NCI-H226 (cell line): ENCODE measurements at places on chromosomes 3 and 15.

- no peak for DNase-seq
Measured at GRCh38 chr3:143552851-143553250, 295.4 kb downstream of the SLC9A9 start.

DNA sequence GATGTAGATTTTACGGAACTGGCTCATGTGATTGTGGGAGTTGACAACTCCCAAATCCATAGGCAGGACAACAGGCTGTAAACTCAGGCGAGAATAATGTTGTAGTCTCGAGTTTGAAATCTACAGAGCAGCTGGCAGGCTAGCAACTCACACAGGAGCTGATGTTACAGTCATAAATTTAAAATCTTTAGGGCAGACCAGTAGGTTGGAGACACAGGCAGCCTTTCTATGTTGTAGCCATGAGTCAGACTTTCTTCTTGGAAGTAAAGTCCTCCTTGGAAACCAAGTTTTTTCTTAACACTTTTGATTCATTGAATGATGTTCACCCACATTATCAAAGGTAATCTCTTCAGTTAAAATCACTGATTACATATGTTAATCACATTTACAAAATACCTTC, 89.1 kb upstream of the ALCAM start:
- DNase-seq: peak; percentile 63

DNA sequence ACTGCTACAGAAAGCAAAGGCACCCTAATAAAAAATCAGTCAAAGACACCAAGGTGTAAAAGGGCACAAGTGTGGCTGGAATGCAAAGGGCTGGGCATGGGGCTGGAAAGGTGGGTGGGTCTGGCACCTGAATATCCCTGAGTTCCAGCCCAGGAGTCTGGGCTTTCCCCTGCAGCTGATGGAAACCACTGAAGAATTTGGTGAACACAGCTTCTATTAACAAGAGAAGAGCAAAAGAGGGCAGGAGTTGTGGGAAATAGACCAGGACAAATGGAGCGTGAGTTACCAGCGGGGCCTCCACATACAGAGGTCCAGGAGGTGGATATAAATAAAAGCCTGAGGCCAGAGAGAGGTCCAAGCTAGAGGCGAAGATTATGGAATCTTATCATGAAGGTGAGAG, 45.1 kb upstream of the TPM1 start:
- DNase-seq: no peak

DNA sequence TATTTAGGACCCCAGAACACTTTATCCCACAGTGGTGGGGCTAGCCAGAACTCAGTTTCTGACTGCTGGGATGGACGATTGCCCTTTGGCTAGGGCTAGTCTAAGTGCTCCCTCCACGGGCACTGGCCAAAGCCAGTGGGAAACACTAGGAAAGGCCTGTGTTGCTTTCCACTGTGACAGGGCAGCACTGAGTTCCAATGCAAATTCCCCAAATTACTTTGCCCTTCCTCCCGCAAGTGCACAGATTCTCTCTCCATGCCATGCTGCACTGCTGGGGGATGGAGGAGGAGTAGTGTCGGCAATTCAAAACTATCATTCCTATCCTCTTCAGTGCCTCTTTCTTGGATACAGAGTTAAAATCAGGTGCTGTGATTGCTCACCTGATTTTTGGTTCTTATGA, 100.0 kb downstream of the SH3GL3 start:
- DNase-seq: no peak

GRCh38 chr3:99845331-99845730, 27.7 kb downstream of the CMSS1 start:
- no peak for DNase-seq

DNA sequence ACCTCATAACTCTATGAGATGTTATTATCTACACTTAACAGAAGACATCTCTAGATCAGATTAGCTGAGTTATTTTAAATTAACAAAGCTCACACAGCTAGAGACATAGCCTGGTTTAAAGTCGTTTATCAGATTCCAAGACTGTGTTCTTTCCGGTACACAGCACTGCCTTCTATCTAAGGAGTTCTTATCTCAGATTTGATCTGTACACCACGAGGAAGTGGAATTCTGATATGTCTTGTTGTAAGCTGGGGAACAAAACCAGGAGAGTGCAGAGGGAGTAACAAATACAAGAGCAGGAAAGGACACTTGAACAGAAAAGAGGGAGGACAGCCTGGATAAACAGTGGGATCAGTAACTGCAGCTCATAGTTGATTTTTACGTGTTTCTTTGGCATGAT, 61.7 kb upstream of the KCNMB2 start:
- DNase-seq: no peak

DNA sequence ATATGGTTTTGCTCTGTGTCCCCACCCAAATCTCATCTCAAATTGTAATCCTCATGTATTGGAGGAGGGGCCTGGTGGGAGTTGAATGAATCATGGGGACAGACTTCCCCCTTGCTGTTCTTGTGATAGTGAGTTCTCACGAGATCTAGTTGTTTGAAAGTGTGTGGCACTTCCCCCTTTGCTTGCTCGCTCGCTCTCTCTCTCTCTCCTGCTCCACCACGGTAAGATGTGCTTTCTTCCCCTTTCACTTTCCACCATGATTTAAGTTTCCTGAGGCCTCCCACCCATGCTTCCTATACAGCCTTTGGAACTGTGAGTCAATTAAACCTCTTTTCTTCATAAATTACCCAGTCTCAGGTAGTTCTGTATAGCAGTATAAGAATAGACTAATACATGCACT, 60.7 kb downstream of the GSK3B start:
- no peak for DNase-seq

DNA sequence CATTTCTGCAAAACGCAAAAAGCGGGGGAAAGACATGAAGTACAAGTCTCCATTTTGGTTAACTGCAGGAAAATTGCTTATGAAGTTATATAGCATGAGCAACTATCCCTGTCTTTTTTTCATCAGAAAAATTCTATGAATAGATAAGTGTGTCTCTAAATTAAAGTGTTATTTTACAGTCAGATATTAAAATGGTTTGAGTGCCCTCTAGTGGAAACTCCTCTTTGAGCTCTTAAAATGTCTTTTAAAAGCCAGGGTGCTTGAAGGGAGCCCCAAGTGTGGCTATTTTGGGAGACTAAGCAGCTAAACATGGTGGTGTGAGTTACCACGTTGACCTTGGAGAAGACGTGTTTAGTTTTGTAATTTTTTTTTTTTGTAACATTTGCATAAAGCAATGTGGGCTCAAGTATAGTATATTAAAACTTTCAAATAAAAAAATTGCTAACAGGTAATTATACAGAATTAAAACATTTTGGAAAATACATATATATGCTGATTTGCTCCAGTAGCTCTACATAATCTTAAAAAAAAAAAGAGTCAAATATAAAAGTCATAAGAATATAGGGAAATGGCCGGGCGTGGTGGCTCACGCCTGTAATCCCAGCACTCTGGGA, 77.2 kb downstream of the PPP2R3A start:
- DNase-seq: no peak

GRCh38 chr3:72889310-72890165, 1.7 kb downstream of the GXYLT2 start:
- no peak for DNase-seq

DNA sequence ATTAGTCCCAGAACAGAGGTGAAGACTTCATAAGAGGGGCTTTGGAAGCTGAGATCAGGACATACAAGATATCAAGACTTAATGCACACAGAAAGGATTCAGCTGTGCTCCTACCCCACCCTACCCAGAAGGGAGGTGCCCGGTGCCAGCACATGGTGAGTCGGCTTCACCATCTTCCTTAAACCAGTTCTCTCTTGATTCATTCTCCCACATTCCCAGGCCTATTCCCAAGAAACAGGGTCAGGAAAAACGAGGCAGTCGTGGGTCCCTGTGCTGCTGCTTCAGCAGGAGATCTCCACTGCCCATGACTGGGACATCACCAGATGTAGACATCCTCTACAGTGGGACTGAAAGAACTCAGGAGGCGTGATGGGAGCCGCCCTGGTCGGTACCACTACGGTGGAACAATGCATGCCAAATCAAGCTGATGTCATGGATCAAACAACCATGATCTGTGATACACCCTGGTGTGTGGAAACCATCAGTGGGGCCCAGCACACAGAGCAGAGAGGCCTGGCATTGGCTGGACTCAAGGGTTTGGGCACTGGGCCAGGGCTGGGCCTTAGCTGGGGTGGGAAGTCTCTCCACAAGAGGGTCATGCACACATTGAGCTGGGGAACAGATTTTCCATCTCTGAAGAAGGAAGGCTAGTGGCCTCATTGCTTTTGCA, 41.9 kb downstream of the CCDC12 start:
- DNase-seq: peak; percentile 93

- DNase-seq: peak; percentile 40
Measured at GRCh38 chr3:119637679-119638477, 22.5 kb downstream of the POPDC2 start.

GRCh38 chr3:75012791-75013331, 398.4 kb upstream of the CNTN3 start:
- no peak for DNase-seq

GRCh38 chr3:30864836-30865235, 29.6 kb downstream of the GADL1 start:
- no peak for DNase-seq

DNA sequence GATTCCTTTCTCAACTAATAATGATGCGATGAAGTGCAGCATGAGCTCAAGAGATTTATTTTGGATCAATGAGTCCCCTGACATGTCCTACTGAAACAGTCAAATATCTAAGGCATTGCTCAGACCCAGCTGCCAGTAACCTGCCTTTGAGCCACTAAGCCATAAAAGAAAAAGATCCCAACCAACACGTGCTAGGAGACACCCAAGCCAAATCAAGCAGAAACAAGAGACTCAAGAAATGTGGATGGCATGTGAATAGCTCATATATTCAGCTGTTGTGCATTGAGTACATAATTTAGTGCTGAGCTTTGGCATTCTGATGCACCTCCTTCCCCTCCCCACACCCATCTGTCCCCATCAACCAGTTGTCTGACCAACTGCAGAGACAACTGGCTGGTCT, 29.2 kb downstream of the GJD2 start:
- DNase-seq: no peak

DNA sequence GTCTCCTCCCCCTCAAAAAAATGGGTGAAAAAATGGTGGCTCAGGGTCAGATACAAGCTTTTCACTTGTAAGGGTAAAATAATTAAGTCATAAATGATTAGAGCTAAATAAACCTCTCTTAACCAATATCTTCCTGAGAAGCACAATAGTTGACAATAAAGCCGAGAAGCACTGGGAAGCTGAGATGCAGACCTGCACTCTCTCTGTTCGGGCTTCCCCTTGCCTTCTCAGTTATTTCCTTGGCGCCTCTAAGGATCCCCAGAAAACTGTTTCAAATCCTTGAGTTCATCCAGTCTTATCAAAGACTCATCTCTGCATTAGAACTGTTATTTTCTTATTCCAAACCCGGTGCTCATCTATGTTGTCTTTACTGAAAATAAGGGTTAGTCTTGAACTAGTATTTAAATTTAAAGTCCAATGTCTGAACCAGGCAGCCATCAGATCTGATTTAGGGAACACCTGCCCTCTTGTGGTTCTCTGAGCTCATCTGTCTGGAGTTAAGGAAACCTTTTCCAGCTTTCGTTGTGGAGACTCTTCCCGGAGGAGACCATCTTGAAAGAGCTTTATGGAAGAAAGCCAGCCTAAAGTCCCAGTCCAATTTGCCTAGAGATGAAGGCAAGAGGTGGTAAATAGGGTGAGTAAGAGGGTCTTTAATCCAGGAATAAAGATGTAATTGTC, 256.4 kb upstream of the MCTP2 start:
- no peak for DNase-seq

DNA sequence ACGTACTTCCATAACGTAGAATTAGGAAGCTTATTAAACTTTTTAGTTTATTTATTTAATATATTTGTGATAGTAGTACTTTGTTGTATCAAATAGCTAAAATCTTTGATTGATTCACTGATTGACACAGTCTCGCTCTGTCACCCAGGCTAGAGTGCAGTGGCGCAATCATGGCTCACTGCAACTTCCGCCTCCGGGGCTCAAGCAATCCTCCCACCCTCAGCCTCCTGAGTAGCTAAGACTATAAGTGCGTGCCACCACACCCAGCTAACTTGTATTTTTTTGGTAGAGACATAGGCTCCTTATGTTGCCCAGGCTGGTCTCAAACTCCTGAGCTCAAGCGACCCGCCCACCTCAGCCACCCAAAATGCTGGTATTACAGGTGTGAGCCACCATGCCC, 5.7 kb downstream of the APH1B start:
- DNase-seq: no peak

GRCh38 chr3:126569390-126569975, 10.8 kb upstream of the C3orf22 start:
- DNase-seq: no peak

DNA sequence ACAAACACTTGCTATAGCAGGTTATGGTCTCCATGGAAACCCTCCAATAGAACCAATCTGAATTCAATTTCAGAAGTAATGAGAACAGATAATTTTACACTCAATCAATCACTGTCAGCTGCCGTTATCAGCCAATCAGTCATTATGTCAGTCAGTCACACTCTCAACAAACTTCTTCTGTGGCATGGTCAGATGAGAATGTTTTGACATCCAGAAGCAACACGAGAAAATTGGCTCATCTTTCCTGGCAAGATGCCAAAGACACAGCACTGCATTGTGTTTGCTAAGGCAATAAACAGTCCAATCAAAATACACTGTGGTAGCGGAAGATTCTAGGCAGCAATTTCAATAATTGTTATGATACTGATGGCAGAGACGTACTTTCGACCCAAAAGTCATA, 190.7 kb downstream of the RORA start:
- peak; percentile 7 for DNase-seq

DNA sequence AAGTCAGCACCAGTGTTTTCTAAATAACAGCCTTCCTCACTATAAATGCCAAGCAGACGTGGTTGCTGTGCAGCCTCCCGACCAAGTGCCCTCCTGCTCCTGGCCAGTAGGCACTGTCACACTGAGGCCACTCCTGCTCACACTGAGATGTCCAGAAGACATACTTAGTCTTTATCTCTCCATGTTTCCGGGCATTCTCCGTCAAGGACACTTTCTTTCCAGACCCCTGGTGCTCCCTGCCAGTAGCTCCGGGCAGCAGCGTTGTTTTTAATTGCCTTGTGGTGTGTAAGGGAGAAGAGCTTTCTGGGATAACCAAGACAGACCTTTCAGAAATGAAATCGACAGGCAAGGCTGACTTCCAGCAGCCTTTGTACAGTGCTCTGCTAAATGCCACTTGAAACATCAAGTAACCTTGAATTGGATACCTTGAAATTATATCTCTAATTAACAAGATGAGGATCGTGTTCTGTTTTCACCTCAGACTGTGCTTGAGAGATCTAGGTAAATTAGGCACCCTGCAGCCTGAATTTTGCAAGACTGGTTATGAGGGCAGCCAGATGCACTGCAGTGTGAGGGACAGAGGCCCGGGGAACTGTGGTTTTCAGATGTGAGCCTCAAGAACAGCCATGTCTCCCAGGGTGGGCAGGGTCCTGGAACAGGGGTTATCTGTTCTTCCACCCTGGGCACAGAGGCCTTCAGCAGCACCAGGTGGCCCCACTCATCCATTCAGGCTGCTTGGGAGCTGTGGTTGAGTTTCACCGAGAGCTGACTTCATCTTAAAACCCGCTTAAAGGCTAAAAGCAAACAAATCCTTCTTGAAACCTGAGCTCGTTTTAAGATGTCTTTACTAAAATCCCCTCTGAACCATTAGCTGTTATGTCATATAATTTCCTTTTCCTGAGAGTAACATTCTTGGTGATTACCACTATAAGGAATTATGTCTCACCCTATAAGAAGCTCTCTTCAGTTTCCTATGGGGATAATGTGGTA, 105.5 kb upstream of the IL12A start:
- no peak for DNase-seq

- peak; percentile 58 for DNase-seq
Measured at GRCh38 chr15:80418892-80419537, 14.8 kb downstream of the ARNT2 start.
